Pancreas (tissue), 10 donors: ENCODE measurements at places on chromosomes 1 and 21. TPM values are rescaled to one million over a fixed set of nuclear protein-coding genes. Genes with fewer than 3 reads are reported as not detected.

Gene CNR2
- total RNA-seq = not detected

Gene TCHH
- total RNA-seq = 0.03 TPM

Gene NTNG1
- total RNA-seq = 0.04 TPM

Gene GSTM5
- 1.3 TPM for total RNA-seq

Gene SRGAP2C
- 3.8 TPM for total RNA-seq

Gene OR6K2
- total RNA-seq = not detected

Gene TSPAN2
- total RNA-seq = 7.2 TPM
